ENCODE measurements at places on chromosomes 5 and 9. TPM values are rescaled to one million over a fixed set of nuclear protein-coding genes. Genes with fewer than 3 reads are reported as not detected.
A peak's percentile ranks its signal among the peaks of the same experiment; 100 is the strongest.

- no peak for DNase-seq
These were observed 14.4 kb downstream of the SREK1IP1 start for GRCh38 chr5:64754066-64754465.

- DNase-seq, result peak; percentile 87
These were observed at the start of gene NFIB for GRCh38 chr9:14313951-14314423. Gene NFIB (minus strand): TSS chr9:14314141. CDS start chr9:14313511, 630 bp downstream.

- no peak for DNase-seq
These were observed 678 bp downstream of the SLC2A6 start for GRCh38 chr9:133477992-133478850.

GRCh38 chr5:1805736-1806135 lies 4.5 kb downstream of the NDUFS6 start:
- no peak for DNase-seq

DNA sequence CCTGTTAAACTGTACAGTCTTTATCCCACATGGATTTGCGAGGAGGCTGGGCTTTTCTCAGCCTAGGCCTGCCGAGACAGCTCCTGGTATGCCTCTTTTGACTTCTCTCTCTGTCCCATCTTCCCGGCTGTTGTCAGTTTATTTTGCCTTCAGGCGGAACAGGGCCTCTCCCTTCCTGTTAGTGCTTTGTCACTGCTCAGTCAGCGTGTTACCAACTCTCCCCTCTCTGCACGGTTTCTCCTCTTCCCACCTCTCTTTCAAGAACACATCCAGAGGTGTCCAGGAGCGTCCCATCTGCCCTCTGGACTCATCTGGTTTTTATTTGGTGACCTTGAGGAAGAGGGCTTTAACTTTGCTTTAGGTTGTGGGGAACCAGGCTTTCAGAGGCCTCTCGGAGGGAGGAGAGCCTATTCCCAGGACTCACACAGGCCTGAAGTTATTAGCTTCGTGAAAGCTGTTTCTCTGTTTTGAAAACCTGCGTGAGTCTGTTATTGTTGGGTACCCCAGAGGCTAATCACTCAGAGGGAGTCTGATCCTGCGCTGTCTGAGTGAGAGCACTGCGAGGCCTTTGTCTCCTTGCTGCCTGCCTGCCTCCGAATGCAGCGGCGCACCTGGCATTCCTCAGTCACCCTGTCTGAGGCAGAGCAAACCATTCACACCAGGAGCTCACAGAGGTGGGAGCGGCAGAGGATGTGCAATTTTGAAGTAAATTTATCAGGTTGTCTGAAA lies 234.4 kb upstream of the MPDZ start:
- peak; percentile 65 for DNase-seq

DNA sequence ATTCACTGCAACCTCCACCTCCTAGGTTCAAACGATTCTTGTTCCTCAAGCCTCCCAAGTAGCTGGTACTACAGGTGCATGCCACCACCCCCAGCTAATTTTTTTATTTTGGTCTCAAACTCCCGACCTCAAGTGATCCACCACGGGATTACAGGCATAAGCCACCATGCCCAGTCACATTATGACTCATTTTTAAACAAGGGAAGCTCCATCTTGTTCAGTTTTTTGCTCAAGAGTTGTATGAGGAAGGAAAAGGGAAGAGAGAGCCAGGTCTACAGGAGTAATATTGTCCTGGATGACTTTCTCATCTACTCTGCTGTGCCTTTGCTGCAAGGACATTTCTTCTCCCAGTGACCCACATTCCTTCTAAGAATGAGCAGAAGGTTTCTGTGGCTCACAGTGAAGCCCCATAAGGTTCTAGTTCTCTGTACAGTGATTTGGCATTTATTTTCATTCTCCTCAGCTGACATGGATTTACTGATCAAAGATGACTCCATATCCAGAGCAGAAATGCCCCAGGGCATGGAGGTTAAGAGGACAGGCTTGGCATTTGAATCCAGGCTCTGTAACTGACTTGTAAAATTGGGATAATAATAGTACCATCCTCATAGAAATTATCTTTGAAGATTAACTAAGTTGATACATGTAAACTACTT lies 153.5 kb downstream of the CDH6 start:
- DNase-seq, result no peak

- no peak for DNase-seq
These were observed 14.6 kb downstream of the PROP1 start for GRCh38 chr5:177981296-177982071.

DNA sequence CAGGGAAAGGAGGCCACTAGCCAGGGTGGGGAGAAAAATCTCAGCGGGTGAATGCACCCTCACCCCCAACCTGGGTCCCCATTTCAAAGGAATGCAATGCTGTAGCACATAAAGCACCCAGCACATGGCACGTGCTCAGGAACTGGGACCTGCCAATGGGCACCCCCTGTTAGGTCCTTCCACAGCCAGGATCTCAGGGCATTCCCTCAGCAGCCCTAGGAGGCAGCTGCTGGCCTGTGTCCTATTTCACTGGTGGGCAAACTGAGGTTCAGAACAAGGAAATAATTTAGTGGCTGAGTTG lies 8.8 kb downstream of the DNM1 start:
- DNase-seq, result no peak

- DNase-seq, result no peak
These were observed 6.1 kb upstream of the ZNF79 start for GRCh38 chr9:127418037-127418471.

- no peak for DNase-seq
These were observed 28.8 kb downstream of the SLC46A2 start for GRCh38 chr9:112861638-112862555.

DNA sequence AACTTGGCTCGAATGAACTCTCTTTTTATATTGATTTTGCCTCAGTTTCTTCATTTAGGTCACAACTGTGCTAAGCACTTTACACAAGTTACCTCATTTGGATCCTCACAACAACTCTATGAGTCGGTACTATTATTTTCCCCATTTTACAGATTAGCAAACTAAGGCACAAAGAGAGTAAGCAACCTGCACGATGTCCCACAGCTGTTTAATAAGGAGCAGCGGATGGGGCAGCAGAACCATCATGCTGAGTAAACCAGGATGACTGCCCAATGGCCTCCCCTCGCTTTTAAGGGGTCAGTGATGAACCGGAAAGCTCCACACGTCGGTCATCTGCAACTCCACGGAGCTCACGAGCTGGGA lies 607 bp downstream of the PRELID2 start:
- DNase-seq, result no peak

DNA sequence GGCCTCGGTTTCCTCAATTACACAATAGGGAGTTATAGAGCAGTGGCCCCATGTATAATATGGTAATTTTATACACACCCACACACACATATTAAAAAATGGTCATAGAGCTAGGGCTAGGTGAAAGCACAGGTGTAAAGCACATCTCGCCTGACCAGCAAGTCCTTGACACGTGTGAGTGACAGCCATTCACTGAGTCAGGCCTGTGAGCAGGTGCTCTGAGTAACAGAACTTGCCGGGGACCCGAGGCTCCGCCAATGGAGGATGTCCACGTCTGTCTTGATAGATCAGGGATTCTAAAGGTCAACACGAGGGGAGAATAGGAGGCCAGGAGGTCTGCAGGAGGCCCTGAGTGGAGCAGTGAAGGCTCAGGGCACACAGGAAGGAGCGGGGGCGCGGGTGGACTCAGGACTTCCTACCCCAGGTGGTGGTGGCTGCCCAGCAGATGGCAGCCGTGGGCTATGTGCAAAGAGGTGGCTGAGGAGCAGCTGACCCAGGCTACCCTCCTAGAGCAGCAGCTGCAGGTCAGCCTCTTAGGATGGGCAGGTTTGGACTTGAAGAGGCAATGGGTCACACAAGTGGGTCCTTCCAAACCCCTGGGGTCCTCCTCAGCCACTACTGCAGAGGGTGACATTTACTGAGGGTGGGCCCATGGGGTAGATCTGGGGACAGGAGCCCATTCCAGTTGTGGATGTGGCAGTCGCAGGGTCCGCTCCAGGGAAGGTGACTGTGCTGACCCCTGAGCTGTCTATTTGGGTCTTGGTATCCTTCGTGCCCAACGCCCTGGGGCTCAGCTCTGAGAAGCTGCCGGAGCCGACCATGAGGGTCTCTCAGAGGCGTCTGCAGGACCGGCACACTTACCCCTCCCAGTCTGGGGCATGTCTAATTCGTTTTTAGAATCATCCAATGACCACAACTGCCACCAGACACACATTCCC lies 45.9 kb downstream of the PRRT1B start:
- DNase-seq, result peak; percentile 78

GRCh38 chr9:95879591-95879990 lies 4.1 kb downstream of the ERCC6L2 start:
- no peak for DNase-seq

DNA sequence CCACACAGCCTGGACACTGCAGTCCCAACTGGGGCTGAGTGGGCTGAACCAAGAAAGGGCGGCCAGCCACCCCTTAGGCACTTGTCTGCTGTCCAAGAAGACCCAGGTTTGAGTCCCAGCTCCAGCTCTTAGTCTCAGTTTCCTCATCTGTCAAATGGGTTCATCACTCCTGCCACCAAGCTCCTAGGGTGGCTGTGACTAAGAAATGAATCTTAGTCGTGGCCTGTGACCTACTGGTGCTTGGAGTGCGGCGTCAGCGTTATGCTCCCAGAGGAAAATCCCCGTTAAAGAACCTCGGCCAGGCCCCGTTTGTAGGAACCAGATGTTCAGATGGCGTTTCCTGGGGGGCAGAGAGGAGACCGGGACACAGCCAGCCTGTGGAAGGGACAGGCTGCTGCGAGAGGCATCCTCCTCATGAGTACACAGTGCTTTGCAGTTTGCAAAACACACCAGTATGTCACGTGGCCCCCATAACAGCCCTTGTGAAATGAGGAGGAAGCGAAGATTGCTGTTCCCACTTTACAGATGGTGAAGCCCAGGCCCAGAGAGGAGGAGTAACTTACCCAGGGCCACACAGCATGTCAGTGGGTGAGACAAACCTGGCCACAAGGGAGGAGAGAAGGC lies 3.3 kb downstream of the FIBCD1 start:
- no peak for DNase-seq

- DNase-seq, result no peak
These were observed 194.0 kb downstream of the RFX3 start for GRCh38 chr9:3331801-3332200.

The TRIM7 gene
- polyA plus RNA-seq, result 7.3 TPM

The HTR4 gene
- 1.6 TPM for polyA plus RNA-seq

The PGM5 gene
- polyA plus RNA-seq, result 11.5 TPM

The ROR2 gene
- 5.3 TPM for polyA plus RNA-seq

The LCN9 gene
- polyA plus RNA-seq, result not detected
